Kidney epithelial cell (primary cell): ENCODE measurements at places on chromosomes 2 and 18.

- no peak for DNase-seq
These were observed 121.3 kb upstream of the DDX18 start for GRCh38 chr2:117693154-117693553.

DNA sequence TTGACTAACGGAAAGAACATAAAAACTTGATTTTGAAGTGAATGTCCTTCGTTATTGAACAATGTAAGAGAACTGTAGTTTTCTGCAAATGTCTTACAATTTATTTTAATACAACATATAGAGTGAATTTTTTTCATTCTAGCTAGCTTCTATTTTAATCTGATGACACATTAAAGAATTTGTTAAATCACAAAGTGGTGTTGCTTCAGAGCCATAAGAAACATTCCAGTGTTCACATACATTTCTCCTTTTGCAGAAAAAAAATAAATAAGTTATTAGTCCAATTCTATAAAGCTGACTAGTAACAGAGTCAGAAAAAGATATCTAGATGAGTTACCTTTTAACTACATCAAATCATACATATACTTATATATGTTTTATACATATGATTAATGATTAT lies 914.3 kb upstream of the SLC39A10 start:
- DNase-seq, result no peak

GRCh38 chr2:85390941-85391669 lies 19.1 kb downstream of the CAPG start:
- no peak for DNase-seq

- DNase-seq, result no peak
These were observed 43.9 kb downstream of the MARCHF4 start for GRCh38 chr2:216328347-216328746.

DNA sequence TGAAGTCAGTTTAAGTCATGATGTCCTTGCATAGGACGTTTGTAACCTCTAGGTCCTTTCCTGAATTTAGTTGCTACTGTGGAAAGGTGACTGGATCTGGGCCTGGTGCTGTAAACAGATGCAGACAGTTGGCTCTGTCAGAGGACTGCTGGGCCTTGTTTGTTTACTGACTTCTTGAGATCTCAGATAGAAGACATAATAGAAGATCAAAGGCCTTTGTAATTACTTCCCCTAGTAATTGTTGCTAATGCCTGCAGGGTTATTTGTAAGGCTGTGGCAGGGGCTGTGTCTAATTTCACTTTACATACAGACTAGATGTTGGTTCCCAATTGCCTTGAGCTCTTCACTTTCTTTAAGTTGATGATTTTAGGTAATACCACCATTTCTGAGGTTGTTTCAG lies 42.5 kb downstream of the LYPD6B start:
- DNase-seq, result no peak

GRCh38 chr2:224561234-224562005 lies 23.7 kb downstream of the CUL3 start:
- no peak for DNase-seq

DNA sequence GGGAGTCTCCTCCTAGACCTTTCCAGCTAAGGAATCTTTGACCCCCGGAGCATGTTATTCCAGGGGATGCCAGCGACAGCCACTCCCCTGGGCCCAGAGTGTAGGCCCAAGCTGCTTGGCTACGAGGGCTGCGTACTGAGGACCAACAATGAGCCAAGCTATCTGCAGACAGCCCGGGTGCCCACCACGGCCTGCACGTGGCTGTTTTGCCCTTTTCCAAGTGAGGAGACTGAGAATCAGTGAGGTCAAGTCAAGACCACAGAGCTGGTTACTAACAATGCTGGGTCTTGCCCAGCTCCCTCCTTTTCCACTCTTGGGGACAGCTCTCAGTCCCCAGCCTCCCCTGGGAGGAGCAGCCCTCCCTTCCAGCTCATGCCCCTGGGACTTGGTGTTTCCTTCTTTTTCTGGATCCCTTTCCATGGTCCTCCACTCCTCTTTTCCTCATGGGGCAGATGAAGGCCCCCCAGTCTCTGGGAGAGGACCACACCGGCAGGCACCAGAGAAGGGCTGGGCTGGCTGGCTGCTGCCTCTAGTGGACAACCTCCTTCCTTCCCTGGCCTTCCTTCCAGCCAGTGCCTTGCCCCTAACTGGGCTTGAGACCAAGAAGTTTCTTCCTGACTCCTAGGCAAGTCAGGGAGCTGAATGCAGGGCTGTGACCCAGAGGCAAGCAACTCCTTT lies 550 bp upstream of the MALL start:
- DNase-seq, result no peak

GRCh38 chr2:64052463-64053241 lies 33.4 kb upstream of the VPS54 start:
- no peak for DNase-seq

DNA sequence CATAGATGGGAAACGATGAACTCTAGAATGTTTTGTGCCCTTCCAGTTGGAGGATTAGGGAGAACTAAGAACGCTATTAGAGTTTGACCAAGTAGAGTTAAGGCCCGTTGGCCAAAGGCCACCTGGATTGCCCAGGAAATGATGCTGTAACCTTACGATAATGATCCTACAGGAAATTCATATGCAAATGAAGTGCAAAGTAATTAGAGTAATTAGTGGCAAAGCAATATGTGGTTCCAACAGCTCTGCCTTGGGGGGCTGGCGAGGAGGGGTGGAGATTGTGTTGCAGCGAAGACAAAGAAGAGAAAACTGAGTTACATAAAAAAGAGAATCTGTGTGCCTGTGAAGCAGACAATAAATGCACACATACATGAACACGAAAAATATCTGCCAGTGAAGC lies 61.5 kb upstream of the BOD1L2 start:
- no peak for DNase-seq

GRCh38 chr2:95350774-95351597 lies 51.5 kb upstream of the FAHD2A start:
- no peak for DNase-seq
